ENCODE measurements at places on chromosomes 2 and 18.

GRCh38 chr18:4203568-4204437, 251.3 kb downstream of the DLGAP1 start:
- ATAC-seq = no peak

DNA sequence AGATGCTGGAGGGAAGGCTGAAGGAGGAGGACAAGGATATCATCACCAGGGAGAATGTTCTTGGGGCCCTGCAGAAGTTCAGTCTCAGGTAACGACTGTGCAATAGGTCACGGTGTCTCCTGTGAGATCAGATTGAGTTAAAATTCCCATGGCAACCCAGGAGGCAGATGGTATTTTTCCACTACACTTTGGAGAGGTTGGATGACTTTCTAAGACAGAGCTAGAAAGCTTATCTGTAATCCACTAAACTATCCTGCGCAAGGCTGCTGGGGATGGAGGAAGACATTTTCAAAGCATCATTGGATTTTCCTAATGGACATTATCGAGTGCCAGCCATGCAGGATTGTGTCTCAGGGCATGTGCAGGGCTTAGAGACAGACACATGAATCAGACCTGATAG, 74.6 kb downstream of the ARMC9 start:
- ATAC-seq = no peak

- peak; percentile 15 for ATAC-seq
Observed at GRCh38 chr2:156319811-156320485, 12.6 kb downstream of the NR4A2 start.

GRCh38 chr18:38460657-38461056, 895.1 kb upstream of the CELF4 start:
- no peak for ATAC-seq

GRCh38 chr18:62897153-62897552, 181.8 kb downstream of the PHLPP1 start:
- ATAC-seq = peak; percentile 61

DNA sequence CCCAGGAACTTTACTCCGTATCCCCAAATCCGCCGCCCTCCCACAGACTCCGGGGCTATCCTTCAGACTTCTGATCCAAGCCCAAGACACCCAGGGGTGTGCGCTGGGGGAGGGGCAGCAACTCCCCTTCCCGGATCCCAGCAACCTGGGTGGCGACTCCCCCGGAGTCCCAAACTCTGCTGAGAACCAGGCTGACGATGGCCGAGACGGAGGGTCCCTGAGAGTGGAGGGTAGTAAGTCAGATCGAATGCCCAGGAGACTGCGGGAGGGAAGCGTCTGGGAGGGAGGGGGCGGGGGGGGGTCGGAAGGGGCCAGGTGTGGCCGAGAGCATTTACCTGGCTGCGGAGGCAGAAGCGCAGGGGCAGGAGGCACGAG, 7.0 kb upstream of the TNS1 start:
- no peak for ATAC-seq

- ATAC-seq = no peak
Observed at GRCh38 chr2:207252979-207253645, 87.4 kb upstream of the KLF7 start.

GRCh38 chr2:121388371-121388770, 103.4 kb upstream of the TFCP2L1 start:
- ATAC-seq = no peak

GRCh38 chr2:148528356-148529064, 116.0 kb upstream of the EPC2 start:
- no peak for ATAC-seq

DNA sequence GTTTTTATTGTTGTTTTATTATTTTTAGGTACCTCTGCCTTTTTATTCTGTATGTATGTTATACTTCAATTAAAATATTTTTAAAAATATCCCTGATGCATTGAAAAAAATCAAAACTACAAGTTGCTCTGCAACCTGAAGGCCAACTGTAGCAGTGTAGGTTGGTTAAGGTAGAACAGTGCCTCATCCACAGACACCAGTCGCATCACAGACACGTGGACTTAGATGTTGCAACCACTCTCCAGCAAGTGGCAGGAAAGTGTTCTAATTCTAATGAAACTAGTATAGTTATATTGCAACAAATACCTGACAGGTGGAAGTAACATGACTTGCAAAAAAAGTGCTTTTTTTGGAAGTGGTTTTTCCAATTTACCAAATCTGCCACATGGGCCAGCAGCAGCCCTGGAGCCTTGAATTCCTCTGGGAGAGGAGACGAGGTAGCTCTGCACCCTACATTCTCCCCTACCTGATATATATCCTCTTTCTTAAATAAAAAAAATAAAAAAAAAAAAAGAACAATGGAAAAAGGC, 28.4 kb upstream of the SLC3A1 start:
- ATAC-seq = no peak
